Activated naive CD4-positive, alpha-beta T cell treated with anti-CD3 and anti-CD28 coated beads, Interleukin-2, amount 50 U/mL, for 72 hours (primary cell): ENCODE measurements at places on chromosomes 6 and 20. TPM values are rescaled to one million over a fixed set of nuclear protein-coding genes. Genes with fewer than 3 reads are reported as not detected.

- no peak for DNase-seq
These were observed 251.3 kb upstream of the PRND start for GRCh38 chr20:4470375-4470774.

GRCh38 chr20:2023151-2023550, 29.3 kb upstream of the PDYN start:
- DNase-seq, result no peak

GRCh38 chr6:105321728-105322127, 81.2 kb downstream of the PREP start:
- DNase-seq, result no peak

GRCh38 chr6:139990026-139990686, 615.7 kb upstream of the CITED2 start:
- no peak for DNase-seq

DNA sequence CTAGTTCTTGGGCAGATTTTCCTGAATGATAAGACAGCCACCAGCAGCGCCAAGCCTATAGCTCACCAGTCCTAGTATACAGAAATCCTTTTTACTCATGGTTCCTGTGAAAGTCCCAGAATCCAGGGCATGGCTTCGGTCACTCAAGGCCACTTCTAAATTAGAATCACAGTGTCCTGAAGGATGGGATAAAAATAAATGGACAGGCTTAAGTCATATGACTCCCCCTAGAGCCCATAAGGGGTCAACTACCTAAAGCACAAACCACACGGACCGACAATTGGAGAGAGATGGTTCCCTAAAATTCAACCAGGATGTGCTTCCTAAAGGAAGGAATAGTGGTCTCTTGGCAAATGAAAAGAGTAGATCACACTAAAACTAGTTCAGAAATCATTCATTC, 404.1 kb upstream of the PLCB4 start:
- no peak for DNase-seq

DNA sequence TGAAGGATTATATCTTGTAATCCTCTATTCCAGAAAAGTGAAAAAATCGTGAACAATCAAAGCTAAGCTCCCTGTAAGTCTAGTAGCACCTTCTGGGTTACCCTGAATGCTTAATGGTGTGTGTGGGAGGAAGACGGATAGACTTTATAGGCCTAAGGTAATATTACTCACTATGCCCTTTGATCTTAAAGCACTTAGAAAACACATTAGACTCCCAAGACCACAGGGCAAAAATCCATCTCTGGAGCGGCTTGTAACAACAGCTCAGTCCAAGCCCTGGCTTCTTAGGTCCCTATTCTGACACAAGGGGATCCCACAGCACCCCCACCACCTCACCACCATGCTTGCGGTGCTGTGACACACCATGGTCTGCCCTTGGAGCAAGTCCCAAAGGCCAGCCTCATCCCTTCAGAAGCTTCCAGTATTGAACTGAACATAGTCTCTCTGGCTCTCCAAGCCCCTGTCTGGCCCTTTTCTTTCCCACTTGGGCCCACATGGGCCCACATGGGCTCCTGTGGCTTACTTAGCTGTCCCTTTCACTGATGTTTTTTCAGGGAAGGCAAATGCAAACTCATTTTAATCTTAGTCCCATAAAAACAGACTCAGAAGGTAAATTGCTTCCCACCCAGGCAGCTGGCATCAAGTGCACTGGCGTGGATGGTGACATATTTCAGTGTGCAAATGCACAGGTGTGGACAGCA, 28.3 kb downstream of the C6orf132 start:
- DNase-seq, result no peak

GRCh38 chr6:106913111-106913510, 61.4 kb downstream of the CD24 start:
- DNase-seq, result no peak

DNA sequence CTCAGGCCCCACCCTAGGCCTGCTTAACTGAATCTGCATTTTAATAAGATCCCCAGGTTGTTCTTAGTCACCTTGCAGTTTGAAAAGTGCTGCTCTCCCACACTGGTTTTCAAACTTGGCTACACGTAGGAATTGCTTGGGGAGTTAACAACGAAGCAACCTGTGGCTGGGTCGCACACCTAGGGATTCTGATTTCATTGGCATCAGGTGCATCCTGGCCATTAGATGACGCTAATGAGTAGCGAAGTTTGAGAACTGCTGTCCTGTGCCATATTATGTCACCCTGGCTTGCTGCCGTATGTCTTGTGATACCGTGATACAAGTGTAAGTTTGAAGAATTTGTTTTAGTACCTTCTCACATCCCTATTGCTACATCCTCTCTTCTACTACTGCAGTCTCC, 28.2 kb upstream of the FUCA2 start:
- DNase-seq, result no peak

DNA sequence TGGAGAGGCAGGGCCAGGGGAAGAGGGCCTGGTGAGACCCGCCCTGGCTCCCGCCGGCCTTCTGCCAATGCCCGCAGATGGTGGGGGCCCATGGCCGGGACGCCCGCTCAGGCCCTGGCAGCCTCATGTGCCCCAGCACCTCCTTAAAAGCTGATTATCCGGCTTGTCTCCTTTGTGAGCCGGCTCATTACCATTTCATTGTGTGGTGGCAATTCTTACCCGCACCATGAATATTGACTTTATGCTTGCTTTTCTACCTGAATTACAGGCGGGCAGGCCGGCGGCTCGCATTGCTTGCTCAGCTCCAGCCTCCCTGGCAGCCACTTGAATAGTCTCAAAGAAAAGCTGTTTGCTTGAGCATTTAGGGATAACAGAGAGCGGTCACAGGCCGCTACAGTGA, 120.0 kb upstream of the JAG1 start:
- DNase-seq, result no peak

- no peak for DNase-seq
These were observed 3.7 kb upstream of the BEND6 start for GRCh38 chr6:56951049-56951831.

The ITPA gene
- 29.9 TPM for total RNA-seq

The DDO gene
- 0.34 TPM for total RNA-seq

The NKAIN4 gene
- total RNA-seq, result not detected

The RIPOR3 gene
- total RNA-seq, result not detected

The DEFB124 gene
- total RNA-seq, result not detected

The METTL24 gene
- not detected for total RNA-seq

The SLPI gene
- not detected for total RNA-seq

The TAAR5 gene
- not detected for total RNA-seq
